MG63 (cell line): ENCODE measurements at places on chromosomes 2 and 18. TPM values are rescaled to one million over a fixed set of nuclear protein-coding genes. Genes with fewer than 3 reads are reported as not detected.

SETBP1 gene
- not detected in 2 replicates for total RNA-seq

DNA sequence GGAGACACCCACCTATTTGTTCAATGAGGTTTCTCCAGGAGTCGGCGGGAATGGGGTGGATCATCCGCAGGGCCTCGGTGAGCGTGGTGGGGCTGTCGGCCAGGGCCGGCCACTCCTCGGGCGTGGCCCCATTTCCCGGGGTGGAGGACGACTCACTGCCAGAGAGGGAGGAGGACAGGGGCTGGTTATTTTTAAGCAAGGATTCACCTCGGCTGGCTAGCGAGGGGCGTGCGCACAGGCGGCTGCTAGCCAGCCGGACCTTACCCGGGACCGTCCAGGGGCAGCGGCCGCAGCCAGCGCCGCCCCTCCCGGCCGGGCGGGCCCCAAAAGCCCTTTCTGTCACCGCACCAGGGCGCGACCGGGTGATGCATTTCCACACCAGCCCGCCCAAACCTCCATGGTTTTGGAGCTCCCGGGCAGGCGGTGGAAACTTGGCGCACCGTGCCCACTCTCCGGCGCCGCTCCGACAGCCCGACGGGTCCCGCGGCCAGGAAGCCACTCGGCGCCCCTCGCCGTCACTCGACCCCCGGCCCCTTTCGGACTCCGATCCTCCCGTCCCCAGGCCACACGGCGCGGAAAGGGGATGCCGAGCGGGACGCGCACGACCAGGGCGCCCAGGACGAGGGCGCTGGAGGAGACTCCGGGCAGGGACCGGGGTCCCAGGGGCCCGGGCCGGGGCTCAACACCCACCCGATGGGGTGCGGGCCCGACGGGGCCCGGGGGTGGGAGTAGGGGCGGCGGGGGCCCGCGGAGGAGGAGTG lies 57.1 kb downstream of the SNORC start:
- peak; percentile 83 for DNase-seq

TRAF3IP1 gene
- 3.3 and 3.8 TPM in 2 replicates for total RNA-seq

IFIH1 gene
- total RNA-seq, result 3.0 and 3.5 TPM in 2 replicates

GRCh38 chr18:69880083-69880482 lies 67.6 kb downstream of the CD226 start:
- DNase-seq, result no peak

DNA sequence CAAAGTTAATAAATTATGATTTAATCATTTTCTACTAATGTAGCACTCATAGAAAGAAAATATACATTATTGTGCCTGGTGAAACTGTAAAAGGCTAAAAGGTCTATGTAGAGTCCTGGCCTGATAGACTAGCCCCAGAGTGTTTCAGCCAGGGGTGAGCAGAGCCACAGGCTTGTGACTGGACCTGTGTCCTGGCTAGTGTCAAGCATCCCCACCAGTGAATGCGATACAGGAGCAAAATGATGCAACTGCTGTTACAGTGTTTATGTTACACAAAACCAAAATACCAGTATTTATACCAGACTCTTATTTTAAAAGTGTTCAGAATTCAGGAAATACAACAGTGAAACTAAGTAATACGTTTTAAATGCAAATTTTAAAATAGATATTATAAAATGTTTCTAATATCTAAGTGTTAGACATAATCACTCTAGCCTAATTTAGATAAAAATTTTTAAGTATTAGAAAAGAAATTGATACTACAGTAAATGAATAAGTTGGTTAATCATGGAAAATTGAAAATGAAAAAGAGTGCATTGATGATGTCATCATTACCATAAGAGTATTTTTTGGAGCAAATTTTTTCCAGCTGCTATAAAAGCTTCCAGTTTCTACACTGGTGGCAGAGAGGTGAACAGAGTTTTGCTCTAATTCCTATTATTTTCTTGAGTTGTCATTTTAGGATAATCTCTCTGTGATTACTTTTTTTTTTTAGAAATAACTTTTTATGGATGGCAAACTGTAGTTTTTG lies 6.2 kb upstream of the TSPYL6 start:
- DNase-seq, result no peak

DNA sequence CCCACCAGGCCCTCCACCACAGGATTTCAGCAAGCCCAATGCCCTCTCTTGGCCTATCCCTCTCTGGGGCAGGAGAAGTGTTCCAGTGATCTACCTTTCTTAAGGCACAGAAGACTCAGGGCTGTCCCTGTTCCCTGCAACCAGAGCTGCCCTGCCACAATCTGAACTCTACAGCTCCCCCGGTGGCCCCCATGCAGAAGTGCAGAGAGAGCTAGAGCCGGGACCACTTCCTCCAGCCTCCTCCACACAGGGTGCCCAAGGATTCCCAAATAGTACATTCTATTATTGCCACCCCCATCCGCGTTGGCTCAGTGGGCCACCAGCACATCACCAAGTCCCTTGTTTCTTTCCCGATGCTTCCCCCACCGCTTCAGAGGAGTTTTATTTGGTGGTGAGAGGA lies 114.8 kb upstream of the PTPRM start:
- DNase-seq, result peak; percentile 26

RAB6C gene
- total RNA-seq, result not detected in 2 replicates

CPSF3 gene
- 31.1 and 39.4 TPM in 2 replicates for total RNA-seq

GRCh38 chr2:151976945-151977353 lies 121.9 kb downstream of the CACNB4 start:
- no peak for DNase-seq

- no peak for DNase-seq
These were observed 122.6 kb downstream of the CTIF start for GRCh38 chr18:48661421-48661820.

KCNE4 gene
- 0.30 and 0.69 TPM in 2 replicates for total RNA-seq

IMMT gene
- 54.4 and 57.5 TPM in 2 replicates for total RNA-seq

TNFRSF11A gene
- 1.8 and 7.0 TPM in 2 replicates for total RNA-seq

GRCh38 chr18:32349728-32350395 lies 120.8 kb downstream of the GAREM1 start:
- peak; percentile 82 for DNase-seq

DNA sequence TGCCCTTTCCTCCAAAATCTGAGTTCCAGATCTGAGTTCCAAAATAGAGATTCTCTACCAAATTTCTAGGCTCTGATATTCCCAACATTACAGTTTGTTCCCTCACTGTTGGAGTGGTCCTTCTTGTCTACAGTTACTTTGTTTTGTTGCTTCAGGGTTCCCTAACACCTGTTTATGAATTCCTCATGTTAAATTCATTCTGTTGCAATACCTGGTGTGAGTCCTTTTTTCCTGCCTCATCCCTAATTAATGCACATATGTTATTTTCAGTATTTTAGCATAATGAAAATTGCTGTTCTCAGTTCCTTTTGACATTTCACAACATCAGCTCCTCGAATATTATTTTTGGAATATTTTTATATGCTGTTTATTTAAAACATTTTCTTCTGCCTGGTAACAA lies 16.2 kb downstream of the SERPINB13 start:
- DNase-seq, result no peak

GRCh38 chr18:4130734-4131719 lies 324.1 kb downstream of the DLGAP1 start:
- no peak for DNase-seq

DNA sequence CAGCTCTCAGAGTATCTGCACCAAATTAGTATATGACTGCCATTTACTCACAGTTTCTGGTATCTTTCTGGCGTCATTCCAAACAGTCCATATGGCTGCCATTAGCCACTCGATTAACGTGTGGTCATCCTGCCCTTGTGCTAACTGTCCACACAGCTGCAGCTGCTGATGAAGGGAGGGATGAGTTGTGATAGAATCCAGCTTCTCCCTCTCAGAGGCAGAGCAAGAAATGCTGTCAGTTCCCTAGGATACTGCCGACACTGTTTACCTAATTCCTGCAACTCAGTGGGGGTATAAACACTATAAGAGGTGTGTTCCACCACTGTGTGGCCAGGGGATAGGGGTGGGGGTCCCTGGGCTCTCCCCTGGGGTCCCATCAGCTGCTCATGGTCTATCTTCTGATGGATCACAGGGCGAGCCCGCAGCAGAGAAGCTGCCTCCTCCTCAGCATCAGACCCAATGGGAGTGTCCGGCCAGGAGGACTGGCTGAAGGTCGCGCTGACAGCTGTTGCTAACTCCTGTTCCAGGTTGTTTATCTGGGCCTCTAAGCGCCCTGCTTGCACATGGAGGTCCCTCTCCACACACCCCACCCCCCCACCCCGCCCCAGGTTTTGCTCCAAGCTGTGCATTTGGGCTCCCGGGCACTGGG lies 17.3 kb upstream of the KLHL23 start:
- no peak for DNase-seq

FAM237A gene
- not detected in 2 replicates for total RNA-seq

GRCh38 chr2:173184031-173185004 lies 108.7 kb downstream of the MAP3K20 start:
- peak; percentile 95 for DNase-seq

- DNase-seq, result no peak
These were observed 23.7 kb downstream of the RNF125 start for GRCh38 chr18:32042337-32042736.

DNA sequence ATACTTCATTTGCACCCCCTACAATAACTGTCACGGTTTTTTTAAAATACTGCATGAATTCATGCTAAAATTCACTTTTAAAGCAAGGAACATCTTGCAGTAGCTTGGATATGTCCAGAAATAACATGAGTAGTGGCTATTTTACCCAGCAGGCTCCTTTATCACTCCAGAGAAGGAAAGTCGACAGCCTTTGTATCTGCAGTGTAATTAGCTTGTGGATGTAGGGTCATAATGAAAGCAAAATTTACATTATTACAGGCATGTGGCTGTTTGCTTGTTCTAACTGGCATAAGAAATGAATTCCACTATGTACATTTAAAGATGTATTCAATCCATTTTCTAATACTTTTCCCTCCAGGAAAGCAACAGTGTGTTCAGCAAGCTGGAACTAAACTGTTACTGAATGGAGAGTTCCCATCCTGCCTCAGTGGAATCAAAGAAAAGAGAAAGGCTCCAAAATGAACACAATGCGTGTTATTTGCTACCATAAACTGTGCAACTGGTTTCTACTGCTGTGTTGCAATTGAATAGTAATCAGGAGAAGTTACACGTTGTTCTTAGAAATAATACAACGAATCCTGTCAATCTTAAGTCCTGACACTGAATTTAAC lies 321.2 kb upstream of the VRK2 start:
- no peak for DNase-seq

- no peak for DNase-seq
These were observed 14.6 kb upstream of the CSRNP3 start for GRCh38 chr2:165454905-165455304.

DNA sequence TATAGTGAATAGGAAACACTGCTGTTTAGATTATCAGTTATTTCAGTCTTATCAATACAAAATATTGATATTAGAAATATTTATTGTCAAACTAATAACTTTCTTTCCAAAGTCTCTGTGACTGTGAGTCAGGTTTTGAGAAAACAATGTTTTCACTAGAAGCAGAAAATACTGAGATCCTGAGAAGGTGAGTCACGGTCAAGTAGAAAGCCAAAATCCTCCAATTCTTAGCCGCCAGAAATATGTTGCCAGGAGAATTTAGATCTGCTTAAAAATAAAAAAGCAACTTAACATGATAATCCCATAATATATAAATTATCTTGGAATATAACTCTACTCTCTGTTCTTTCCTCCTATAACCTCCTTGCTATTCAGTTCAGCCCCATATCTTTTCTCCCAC lies 181.9 kb upstream of the NRXN1 start:
- no peak for DNase-seq

DNA sequence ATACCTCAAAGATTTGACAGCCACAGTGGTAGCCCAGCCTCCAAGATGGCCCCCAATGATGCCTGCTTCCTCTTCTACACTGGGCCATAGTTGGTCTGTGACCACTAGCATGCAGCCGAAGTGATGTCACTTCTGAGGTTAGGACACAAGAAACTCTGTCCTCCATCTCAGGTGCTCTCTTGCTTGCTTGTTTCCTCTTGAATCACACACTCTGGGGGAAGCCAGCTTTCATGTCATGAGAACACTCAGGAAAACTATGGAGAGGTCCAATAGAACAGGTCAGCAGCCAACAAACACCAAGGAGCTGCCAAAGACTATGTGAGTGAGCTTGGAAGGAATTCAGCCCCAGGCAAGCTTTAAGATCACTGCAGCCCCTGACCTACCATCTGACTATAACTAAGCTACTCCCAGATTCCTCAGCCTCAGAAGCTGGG lies 3.3 kb upstream of the ADAM17 start:
- DNase-seq, result peak; percentile 92

- DNase-seq, result no peak
These were observed 95.0 kb downstream of the MAPRE2 start for GRCh38 chr18:35136248-35136647.

GRCh38 chr18:73545472-73545871 lies 602.2 kb downstream of the FBXO15 start:
- DNase-seq, result no peak

GRCh38 chr2:127771756-127772155 lies 39.2 kb downstream of the WDR33 start:
- peak; percentile 22 for DNase-seq

DNA sequence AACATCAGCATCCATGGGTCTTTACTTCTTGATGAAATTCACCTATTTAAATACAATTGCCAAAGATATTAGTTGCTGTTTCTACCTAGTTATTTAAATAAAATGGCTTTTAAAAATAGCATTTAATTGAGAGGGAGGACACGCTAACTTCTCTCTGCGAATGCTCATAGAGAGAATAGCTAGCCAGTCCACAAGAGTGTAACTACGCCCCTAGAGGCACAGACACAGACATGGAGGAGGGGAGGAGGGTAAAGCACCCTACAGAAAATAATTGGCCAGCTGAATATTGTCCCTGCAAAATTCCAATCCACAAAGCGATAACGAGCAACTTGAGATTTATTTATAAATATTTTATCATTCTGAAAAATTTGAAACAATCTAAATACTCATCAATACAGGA lies 97.0 kb upstream of the PAPOLG start:
- DNase-seq, result no peak

- no peak for DNase-seq
These were observed 5.8 kb downstream of the DPYSL5 start for GRCh38 chr2:26853751-26854150.

DNA sequence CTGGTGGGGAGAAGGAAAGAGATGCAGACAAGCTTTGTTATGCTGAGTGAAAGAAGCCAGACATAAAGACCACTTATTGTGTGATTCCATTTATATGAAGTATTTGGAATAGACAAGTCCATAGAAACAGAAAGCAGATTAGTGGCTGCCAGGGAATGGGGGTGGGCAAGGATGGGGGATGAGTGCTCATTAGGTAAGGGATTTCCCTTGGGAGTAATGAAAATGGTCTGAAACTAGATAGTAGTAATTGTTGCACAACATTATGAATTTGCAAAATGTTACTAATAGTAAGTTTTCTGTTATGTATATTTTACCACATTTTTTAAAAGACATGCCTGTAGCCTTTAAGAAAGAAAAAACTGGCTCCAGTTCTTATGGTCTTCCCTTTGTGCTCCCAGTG lies 154.9 kb downstream of the LNPK start:
- DNase-seq, result no peak

- peak; percentile 23 for DNase-seq
These were observed 183.6 kb downstream of the MC4R start for GRCh38 chr18:60188958-60189357.

FBXO36 gene
- total RNA-seq, result 0.56 and 0.74 TPM in 2 replicates

- no peak for DNase-seq
These were observed 189.3 kb upstream of the LRP1B start for GRCh38 chr2:142320067-142320466.

- DNase-seq, result peak; percentile 89
These were observed 64.3 kb downstream of the BABAM2 start for GRCh38 chr2:27954771-27955383.

GRCh38 chr2:236164201-236164924 lies 3.8 kb downstream of the GBX2 start:
- DNase-seq, result peak; percentile 32

ATIC gene
- total RNA-seq, result 43.9 and 81.8 TPM in 2 replicates

GRCh38 chr2:170812710-170813600 lies 3.7 kb upstream of the GAD1 start:
- DNase-seq, result peak; percentile 39

GRCh38 chr2:29215739-29216608 lies 100.8 kb downstream of the CLIP4 start:
- DNase-seq, result no peak
